ENCODE measurements at places on chromosomes 7 and 10.

- DNase-seq = no peak
Observed at GRCh38 chr7:143355450-143356385, 6.8 kb downstream of the FAM131B start.

DNA sequence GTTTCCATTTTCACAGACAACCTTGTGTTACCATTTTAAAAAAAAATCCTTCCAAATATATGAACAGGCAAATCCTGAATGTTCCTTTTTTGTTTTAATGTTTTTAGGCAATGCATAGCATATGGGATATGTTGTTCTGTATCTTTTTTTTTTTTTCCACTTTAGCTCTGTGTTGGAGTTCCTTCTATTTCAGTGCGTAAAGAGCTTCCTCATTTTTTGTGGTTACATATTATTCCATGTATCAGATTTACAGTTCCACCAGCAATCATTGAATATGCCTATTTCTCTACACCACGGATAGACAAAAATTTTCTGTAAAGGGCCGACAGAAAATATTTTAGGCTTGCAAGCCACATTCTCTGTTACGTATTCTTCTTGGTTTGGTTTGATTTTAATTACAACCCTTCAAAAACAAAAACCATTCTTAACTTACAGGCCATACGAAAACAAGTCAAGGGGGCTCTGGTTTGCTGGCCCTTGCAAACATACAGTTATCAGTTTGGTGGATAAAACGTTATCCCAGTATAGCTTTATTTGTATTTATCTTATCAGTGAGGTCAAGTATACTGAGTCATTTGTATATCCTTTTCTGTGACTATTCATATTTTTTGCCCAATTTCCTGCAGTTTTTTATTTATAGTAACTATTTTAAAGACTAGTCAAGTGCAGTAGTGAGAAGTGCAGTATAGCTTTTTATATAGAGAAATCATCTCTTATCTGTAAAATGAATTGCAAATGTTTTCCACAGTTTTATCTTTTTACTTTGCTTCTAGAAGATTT is 55.7 kb downstream of the RALA start:
- DNase-seq = peak; percentile 42

DNA sequence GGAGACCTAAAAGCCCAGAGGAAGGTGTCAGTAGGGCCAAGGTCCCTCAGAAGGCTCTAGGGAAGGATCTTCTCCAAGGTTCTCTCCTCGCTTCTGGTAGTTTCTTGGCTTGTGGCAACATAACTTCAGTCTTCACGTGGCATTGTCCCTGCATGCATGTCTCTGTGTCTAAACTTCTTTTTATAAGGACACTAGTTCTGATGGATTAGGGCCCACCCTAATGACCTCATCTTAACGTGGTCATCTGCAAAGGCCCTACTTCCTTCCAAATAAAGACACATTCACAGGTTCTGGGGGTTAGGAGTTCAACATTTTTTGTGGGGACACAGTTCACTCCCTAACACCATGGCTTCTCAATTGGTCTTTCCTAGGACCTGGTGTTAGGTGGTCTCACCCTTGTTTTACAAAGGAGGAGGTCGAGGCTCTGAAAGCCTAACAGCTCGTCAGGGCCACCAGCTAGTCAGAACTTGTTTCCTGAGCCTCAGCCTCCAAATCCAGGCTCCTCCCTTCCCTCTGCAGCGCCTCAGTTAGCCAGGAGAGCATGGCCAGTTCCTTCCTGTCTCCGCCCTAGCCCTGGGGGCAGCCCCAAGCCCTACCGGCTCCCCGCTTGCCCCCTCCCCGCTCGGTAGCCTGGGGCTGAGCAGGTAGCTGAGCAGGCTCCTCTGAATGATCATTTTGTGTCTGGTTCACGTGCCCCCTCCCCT is 109.7 kb upstream of the PPIF start:
- no peak for DNase-seq

DNA sequence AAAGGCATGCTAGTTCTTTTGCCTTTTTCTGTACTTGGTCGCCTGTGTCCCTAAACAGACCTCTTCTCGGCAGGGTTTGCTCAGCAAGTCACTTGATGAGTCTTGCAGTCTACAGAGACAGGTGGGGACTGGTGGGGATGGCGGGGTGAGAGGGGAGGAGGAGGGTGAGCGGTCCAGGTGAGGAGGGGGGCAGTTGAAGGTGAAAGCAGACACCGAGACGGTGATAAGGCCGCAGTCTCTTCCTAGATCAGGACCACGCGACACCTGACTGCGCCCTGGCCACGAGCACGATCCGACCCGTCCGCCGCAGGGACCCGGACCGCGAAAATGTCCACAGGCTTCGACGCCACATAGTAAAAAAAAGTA is 566 bp downstream of the ASNS start:
- DNase-seq = no peak

DNA sequence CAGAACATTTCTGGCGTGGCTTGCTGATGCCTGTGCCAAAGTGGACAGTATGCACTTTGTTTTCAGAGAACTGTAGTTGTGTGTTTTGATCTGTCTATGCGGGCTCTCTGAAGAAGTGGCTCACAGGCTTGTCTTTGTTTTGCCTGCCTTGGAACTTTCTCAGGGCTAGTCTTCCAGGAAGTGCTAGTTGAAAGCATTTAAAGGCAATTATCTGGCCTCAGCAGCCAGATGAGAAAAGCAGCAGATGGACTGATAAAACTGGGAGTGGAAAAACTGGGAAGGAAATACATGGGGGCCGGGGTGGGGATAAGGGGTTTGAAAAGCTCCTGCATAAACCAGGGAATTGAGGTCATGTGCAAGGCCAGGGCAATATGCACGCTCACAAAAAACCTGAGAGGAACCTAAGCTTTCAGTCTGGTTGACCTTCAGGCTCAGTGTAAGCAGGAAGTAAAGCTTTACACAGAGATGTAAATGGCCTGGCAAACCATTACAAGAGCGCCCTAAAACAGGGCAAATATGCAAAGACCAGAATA is 94.5 kb downstream of the ZNF33B start:
- DNase-seq = no peak

DNA sequence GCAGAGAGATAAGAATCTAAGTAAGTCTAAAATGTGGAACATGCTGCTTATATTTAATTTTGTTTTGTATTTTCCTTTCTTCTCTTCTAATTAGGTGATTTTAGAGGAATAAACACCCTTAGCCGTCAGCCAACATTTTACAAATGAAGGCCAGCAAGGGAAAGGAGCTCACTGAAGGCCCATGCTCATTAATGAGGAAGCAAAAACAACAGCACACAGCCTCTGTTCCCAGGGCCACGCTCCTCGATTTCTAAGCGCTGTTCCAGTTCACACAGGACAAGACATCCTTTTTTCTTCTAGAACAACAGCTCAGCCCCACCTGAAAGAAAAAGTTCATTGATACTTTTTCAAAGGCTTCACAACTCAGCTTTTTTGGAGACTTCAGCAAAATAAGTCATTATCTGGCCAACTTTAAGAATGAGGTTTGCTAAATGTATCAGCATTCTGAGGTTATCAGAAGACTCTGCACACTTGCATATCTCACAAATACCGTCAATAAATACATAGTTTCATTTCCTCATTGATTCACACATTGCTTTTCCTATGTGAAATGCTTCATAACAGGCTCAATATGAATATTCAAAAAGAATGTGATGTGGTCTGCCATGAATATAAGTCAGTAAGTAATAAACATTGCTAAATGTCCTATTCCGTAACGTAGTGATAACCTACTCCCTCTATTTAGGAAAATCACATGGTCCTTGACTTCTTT is 34.8 kb upstream of the SFMBT2 start:
- no peak for DNase-seq

DNA sequence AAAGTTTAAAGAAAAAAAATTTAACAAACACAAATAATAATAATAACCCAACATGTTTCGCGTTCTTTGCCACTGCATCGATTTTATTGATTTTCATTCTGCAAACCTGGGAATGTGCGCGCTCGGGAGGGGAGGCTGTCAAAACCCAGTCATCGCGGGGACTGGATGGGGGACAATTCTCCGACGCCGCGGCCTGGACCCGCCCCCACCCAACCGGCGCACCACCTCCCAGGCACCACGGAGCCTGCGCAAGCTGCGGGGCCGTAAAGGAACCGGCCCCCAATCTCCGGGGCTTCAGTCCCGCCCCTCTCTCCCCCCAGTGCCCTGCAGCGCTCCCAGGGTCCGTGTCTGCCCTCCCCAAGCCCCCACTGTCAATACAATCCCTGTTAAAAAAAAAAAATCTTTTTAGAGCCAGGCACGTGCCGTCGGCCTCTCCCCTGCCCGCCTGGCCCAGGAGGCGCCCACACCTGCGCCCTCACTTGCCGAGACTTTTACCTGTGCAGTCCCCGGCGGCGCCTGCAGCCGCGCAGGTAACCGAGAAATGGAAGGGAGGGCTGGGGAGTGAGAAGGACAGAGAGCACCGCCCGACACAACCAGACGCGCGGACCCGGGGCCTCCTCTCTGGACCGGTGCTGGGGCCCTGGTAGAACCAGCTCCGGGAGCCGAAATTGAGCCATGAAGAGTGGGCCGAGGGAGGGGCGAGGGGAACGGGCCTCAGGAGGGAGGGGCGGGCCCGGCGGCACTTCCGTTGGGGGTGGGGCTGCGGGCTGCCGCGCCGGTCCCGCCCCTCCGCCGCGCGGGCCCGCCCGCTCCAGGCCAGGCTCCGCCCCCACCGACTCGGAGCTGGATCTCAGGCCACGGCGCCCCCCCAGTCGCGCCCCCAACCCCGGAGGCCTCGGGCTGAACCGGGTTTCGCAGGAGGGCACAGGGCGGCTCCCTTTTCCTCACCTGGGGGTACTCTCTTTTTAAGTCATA is 7.6 kb upstream of the ZNF503 start:
- no peak for DNase-seq

GRCh38 chr7:118286131-118286530 is 61.6 kb downstream of the ANKRD7 start:
- peak; percentile 5 for DNase-seq

DNA sequence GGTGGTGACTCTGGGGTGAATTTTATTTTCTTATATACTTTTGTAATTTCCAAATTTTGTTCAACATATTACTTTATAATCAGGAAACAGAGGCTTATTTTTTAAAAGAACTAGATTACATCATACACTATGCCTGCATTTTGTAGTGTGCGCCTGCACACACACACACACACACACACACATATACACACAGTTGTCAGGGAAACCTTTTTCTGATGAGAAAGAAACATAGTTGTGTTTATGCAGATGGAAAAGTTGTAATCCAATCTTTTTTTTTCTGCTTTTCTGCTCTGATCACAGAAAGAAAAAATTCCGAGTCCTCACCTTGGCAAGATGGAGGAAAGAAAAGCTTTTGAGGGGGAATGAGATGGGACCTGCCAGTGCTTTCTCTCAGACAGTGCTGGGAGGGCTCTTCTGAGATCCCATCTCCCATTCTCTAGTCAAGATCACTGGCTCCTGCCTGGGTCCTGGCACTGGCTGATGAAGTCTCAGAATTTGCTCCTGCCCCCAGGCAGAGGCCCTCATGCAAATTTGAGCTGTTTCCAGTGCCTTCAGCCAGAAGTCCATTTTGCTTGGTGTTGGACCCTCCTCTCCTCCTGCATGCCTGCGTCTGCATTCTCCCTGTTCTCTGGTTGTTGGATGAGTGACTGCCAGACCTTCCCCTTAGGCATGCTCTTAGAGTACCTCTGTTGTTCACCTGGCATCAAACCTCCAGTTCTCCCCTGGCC is 59.7 kb downstream of the TLL2 start:
- no peak for DNase-seq

GRCh38 chr10:75708060-75708459 is 276.6 kb downstream of the LRMDA start:
- peak; percentile 2 for DNase-seq

- DNase-seq = no peak
Observed at GRCh38 chr7:125504848-125505247, 575.2 kb upstream of the POT1 start.

DNA sequence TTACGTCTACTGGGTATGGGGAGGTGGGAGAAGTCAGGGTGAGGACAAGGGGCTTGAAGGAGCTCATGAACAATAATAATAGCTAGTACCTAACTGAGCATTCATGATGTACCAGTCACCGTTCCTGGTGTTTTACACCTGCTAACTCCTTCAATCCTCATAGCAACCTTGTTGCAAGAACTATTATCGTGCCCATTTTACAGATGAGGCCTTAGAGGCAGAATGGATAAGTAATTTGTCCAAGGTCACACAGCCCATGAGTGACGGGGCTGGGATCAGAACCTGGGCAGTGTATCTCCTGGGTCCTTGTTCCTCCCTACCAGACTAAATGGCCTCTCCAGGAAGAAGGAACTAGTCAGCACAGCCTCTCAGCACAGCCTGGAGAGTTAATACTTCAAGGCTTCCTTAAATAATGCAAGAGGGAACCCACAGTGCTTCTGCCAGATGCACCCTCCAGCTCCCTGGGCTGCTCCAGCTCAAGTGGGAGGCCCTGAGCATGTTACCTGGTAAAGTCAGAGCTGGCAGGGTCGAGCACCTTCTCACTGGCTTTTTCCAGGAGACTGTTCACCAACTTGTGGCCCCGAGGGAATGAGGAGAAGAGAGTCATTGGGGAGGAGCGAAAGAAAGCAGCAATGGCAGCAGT is 28.8 kb downstream of the RRP12 start:
- DNase-seq = no peak

- peak; percentile 60 for DNase-seq
Observed at GRCh38 chr7:158815083-158815799, 14.1 kb downstream of the ESYT2 start.

GRCh38 chr7:13448243-13448642 is 541.2 kb downstream of the ETV1 start:
- DNase-seq = no peak

DNA sequence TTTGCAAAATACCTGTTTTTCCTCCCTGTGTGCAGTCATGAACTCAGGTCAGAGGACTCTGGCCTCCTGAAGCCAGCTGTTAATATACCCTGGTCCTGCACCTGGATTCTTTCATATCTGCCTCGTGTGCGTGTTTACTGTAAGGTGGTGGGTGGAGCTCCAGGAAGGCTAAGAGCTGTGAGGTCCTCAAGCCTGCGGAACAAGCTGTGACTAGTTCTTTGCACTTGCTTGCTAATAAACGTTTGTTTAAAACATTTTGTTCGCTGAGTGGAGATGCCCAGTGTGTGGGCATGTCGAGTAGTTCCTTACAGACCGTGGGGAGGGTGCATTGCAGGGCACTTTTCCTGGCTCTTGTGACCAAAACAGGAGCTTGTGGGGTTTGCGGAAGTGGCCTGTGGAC is 139.0 kb downstream of the DOCK1 start:
- no peak for DNase-seq

GRCh38 chr10:108454224-108454623 is 1289.7 kb upstream of the SORCS1 start:
- DNase-seq = peak; percentile 34

- DNase-seq = no peak
Observed at GRCh38 chr10:48231699-48232315, 42.7 kb downstream of the FRMPD2 start.

GRCh38 chr7:99473315-99473596 is 566 bp downstream of the ZNF789 start:
- DNase-seq = peak; percentile 90

GRCh38 chr7:143416565-143417149 is 8.0 kb upstream of the EPHA1 start:
- peak; percentile 31 for DNase-seq

Data from amniotic epithelial cell (primary cell).